ENCODE measurements at places on chromosomes 5 and 9.

GRCh38 chr5:74103131-74104023 is 477.4 kb downstream of the ARHGEF28 start:
- no peak for DNase-seq

- no peak for DNase-seq
Observed at GRCh38 chr5:10474521-10475075, 32.9 kb downstream of the ROPN1L start.

DNA sequence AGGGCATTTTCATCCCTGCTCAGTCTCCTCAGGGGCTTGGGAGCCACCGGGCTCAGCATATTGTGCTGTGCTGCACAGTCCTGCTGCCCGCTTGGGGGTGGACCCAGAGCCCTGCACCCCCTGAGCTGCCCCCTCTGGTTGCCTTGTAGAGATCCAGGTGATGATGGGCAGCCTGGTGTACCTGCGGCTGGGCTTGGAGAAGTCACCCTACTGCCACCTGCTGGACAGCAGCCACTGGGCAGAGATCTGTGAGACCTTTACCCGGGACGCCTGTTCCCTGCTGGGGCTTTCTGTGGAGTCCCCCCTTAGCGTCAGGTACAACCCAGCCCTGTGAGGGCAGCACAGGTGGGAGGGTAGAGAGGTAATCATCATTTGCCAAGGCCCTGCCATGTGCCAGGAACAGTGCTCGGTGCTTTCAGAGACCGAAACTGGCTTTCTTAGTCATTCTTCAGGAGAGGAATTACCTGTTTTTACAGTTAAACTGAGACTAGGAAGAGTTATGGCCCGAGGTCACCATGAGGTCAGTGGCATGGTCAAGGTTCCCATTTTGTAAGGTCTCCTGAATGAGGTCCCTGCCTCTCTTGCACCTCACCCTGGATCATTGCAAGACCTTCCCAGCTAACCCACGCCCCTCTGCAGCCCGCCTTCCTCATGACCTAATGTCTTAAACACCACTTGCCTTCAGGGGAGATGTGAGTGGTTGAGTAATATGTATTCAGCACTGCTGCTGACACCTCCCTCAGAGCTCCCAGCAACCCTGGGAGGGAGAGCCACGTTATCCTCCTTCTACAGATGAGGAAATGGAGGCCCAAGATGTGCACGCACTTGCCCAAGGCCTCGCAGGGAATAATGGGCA is 7.5 kb downstream of the NHP2 start:
- no peak for DNase-seq

GRCh38 chr5:143196601-143197259 is 206.8 kb downstream of the NR3C1 start:
- no peak for DNase-seq

DNA sequence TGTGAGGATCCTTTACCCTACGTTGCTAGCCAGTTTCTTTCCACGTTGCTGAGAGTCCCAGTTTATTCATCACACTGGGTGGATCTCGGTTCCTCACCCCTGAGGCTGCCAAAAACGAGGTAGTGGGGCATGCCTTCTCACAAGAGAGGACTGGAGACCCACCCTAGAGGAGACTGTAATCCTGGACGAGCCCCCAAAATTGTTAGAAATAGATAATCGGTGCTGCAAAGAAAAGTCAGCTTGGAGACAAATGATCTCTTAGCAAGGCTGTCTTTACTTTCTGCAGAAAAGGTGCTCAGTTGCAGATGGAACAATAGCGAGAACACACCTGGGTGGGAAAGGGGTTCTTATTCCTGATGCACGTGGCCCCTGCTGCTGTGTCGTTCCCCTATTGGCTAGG is 101.8 kb downstream of the TMEM167A start:
- DNase-seq, result no peak

GRCh38 chr9:111999319-111999718 is 102.7 kb downstream of the UGCG start:
- DNase-seq, result no peak

- no peak for DNase-seq
Observed at GRCh38 chr9:134942011-134942787, 24.5 kb upstream of the FCN1 start.

- DNase-seq, result no peak
Observed at GRCh38 chr9:114824110-114824509, 18.3 kb upstream of the TNFSF15 start.

- no peak for DNase-seq
Observed at GRCh38 chr5:18970000-18970399, 1018.0 kb downstream of the CDH18 start.

GRCh38 chr9:86352440-86353077 is 1.7 kb downstream of the TUT7 start:
- no peak for DNase-seq

- DNase-seq, result no peak
Observed at GRCh38 chr5:87263498-87263897, 4.2 kb upstream of the RASA1 start.
